ENCODE measurements at places on chromosomes 2 and 18. TPM values are rescaled to one million over a fixed set of nuclear protein-coding genes. Genes with fewer than 3 reads are reported as not detected.

GRCh38 chr2:8297376-8298231 lies 384.3 kb upstream of the ID2 start:
- DNase-seq: no peak

Gene AKAIN1
- total RNA-seq: not detected

Gene C1QL2
- not detected for total RNA-seq

Gene ASB1
- 47.0 TPM for total RNA-seq

GRCh38 chr2:216217904-216218260 lies 108.7 kb downstream of the XRCC5 start:
- DNase-seq: no peak

- DNase-seq: no peak
Observed at GRCh38 chr2:239201531-239201876, 199.3 kb downstream of the HDAC4 start.

Gene CCL20
- total RNA-seq: 3.1 TPM

Gene PIEZO2
- not detected for total RNA-seq
